NCI-H187 (cell line): ENCODE measurements at places on chromosomes 11 and 22.

DNA sequence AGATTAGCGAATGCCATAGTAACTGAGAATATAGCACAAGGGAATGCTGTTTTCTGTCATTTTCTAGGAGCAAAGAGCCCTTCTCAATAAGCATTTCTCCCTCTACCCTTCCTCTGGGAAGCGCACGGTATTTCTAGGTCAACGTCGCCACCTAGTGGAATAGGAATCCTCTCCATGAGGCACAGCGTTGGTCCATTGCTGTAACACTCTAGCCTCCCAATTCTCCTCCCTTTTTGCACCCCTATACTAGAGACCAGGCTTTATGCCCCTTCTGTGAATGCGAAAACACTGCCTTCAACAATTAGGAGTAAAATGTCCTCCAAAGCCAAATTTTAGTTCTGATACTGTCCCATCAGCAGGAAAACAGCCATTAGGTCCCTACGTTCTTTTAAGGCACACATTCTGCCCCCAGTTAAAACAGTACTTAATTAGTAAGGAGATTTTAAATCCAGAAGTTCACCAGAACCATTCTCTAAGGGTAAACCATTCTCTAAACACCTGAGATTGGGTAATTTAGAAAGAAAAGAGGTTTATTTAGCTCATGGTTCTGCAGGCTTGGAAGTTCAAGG lies 12.8 kb upstream of the HYLS1 start:
- no peak for DNase-seq

DNA sequence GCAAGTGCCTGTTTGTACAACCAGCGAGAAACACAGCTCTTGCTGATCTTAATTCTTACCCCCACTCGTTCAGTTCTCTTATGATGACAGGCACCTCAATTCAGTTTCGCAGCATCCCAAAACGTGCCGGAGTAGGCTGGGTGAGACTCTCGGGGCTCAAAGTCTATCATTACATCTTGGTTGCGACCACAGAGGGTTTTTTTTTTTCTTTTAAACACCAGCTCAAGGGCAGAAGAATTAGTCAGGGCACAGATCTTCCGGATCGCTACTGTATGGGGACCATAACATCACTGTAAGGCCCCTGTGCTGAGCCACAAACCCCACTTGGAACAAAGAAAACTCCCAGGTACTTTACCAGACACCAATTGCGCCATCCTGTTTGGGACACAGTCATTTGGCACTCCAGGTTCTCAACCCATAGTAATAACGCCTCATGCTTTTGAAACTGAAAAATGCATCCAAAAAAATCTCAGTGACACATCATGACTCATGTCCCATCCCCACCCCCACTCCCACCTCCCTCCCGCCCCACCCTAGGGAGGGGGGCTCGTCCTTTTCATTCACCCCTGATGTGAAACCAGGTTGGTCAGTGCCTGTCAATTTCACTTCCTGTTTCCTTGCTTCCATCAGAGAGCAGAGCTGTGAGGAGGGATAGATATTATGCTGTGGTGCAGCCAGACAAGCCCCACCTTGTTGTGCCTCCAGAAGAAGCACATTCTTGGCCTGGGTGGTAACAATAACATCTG lies 41.0 kb upstream of the CD5 start:
- no peak for DNase-seq

DNA sequence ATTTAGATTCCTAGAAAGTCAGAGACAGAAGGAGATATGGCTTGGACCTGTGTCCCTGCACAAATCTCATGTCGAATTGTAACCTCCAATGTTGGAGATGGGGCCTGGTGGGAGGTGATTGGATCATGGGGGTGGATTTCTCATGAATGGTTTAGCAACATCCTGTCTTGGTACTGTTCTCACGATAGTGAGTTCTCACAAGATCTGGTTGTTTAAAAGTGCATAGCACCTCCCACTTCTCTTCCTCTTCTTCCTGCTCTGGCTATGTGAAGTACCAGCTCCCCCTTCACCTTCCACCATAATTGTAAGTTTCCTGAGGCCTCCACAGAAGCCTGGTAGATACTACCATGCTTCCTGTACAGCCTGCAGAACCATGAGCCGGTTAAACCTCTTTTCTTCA lies 27.6 kb upstream of the PAMR1 start:
- no peak for DNase-seq

- no peak for DNase-seq
Measured at GRCh38 chr22:19143967-19144400, 467 bp downstream of the ESS2 start.

DNA sequence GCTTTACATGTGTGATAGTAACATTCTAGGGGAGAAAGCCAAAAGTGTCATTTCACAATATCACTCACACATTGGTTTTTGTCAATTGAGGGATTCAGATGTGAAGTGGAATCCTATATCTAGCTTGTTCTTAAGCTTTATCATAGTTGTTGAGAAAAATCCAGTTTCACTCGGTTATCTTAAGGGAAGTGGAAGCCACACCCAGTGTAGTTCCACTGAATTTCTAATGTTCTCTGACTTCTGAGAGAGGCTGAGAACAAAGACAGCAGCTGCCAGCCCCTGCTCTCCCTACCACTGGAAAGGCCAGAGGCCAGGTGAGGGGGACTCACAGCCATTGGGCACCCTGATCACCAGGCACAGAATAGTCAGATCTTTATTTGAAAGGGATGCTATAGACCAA lies 53.7 kb downstream of the THAP12 start:
- DNase-seq, result no peak

DNA sequence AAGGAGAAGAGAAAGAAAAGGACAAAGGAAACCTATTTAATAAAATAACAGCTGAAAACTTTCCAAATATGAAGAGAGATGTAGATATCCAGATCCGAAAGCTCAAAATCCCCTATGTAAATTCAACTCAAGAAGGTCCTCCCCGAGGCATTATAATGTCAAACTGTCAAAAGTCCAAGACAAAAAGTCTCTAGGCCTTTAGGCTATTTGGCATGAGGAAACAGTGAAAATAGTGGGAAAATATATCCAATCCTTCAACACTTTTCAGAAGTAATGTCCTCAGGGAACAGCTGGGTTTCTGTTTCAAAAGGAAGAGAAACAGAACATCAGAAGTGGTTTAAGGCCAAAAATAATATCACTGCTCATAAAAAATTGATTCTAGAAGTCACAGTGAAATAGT lies 1.9 kb upstream of the OR52E4 start:
- DNase-seq, result no peak

GRCh38 chr22:28381429-28382167 lies 298.0 kb downstream of the TTC28 start:
- no peak for DNase-seq

DNA sequence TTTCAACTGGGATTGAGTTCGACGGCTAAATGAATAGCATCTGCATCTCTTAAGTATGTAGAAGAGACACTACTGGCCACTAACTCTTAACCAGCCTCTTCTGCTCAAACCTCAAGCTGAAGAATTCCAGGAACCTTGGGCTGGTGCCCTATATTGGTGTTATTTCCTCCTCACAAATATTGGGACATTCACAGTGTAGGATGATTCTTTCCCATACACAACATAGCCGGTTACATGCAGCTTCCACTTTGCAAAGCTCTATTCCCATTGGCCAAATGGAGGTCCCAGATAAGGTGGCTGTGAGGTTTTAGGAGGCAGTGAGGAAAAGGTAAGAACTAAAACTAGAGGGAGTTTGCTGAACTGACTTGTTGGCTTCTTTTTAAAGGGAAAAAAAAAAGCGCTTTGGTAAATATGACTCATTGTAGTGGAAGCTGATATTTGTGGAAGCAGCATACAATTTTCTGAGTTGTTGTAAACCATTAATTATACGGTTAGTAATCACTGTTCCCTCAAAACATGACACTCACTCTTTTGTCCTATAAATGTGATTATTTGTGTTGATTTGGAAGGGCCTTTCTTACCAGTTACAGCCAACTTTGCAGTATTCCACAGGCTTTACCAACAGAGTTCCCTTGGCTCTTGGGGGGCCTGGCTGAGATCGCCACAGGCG lies 17.6 kb downstream of the C22orf31 start:
- DNase-seq, result no peak
